Neural progenitor cell (in vitro differentiated cells): ENCODE measurements at places on chromosomes 11 and 22.
A peak's percentile ranks its signal among the peaks of the same experiment; 100 is the strongest.

DNA sequence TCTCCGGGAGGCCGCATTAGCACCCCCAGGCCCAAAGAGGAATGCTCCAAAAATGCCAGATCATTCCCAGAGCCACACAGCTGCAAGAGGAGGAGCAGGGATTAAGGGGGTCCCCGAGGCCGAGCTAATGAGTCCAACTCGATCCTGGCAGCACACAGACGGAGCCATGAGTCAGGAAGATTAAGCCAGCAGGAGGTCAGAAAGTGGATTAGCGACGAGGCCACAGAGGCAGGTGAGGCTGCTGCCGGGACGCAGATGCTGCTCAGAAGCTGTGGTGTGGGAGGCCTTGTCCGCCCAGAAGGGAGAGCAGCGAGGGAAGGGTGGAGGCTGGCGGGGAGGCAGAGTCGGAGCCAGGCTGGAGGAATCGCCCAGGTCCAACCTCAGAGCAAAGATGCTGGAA lies 120.5 kb downstream of the SHANK2 start:
- peak; percentile 91 for DNase-seq
- no peak overlapping the region for H3K4me3 ChIP-seq
- H3K36me3 ChIP-seq = no peaks in the 10 kb centered on the region

- no peaks in the 10 kb centered on the region for H3K36me3 ChIP-seq
- H3K27ac ChIP-seq = no peak overlapping the region
- no peak for DNase-seq
- no peaks in the 10 kb centered on the region for H3K4me1 ChIP-seq
- no peaks in the 10 kb centered on the region for H3K27me3 ChIP-seq
These were observed 45.9 kb upstream of the ARHGAP32 start for GRCh38 chr11:129237880-129238638.

DNA sequence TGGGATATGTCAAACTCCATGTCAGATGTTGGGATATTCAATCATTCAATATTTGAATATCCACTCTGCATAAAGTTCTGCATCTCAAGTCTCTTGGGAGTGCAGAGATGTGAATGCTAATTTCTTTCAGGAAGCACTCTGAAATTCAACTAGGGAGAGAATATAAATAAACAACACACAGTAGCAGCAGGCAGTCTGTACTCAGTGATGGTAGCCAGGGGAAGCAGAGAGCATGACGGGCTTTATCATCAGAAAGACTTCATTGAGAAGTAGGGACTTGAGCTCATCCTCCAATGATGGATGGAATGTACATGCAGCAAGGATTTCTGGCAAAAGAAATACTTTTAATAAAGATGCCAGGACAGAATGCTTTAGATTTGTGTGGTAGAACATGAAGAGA lies 9.8 kb upstream of the TEAD1 start:
- H3K36me3 ChIP-seq = no peaks in the 10 kb centered on the region
- H3K4me1 ChIP-seq = no peaks in the 10 kb centered on the region
- DNase-seq = no peak
- H3K4me3 ChIP-seq = no peak overlapping the region

DNA sequence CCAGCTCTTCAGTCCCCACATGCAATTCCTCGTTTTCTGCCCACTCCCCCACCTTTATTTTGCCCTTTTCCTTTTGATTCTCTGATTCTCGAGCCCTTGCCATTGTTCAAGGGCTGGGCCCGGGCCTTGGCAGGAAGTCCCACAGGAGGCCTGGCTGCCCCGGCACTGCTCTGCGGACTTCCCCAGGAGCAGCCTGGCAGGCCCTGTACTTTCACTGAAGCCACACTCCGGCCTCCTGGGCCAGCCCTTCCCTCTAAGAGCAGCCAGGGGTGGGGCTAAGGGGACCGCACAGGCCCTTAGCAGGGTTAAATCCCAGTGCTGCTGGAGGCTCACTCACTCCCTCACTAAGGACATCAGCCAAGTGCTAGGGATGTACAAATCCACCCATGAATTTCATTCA lies 4.1 kb downstream of the LRRC32 start:
- peaks cover 27% of the 10 kb centered on the region for H3K27me3 ChIP-seq
- H3K4me1 ChIP-seq = peaks cover 10% of the 10 kb centered on the region
- no peak overlapping the region for H3K27ac ChIP-seq

DNA sequence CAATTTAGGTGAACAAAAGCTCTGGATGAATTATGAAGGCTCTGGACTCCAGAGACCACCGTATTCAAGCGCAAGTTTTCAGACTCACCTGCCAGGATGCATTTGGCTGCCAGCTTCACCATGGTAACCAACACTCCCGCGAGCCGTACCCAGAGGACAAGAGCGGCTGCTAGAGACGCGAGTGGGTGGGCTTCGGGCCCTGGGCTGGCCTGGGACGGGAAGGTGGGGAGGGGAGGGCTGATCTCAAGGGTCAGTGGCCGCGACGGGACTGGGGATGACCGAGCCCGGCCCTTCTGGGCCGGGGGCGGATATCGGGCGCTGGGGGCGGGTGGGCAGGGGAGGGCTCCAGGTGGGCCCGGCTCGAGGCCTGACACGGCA lies 344 bp downstream of the IFT27 start:
- no peaks in the 10 kb centered on the region for H3K36me3 ChIP-seq
- peak overlapping the region; percentile 77 for H3K4me3 ChIP-seq
- peaks cover 10% of the 10 kb centered on the region for H3K27me3 ChIP-seq
- H3K4me1 ChIP-seq = peaks cover 7% of the 10 kb centered on the region
- no peak overlapping the region for H3K27ac ChIP-seq
- peak; percentile 69 for DNase-seq

DNA sequence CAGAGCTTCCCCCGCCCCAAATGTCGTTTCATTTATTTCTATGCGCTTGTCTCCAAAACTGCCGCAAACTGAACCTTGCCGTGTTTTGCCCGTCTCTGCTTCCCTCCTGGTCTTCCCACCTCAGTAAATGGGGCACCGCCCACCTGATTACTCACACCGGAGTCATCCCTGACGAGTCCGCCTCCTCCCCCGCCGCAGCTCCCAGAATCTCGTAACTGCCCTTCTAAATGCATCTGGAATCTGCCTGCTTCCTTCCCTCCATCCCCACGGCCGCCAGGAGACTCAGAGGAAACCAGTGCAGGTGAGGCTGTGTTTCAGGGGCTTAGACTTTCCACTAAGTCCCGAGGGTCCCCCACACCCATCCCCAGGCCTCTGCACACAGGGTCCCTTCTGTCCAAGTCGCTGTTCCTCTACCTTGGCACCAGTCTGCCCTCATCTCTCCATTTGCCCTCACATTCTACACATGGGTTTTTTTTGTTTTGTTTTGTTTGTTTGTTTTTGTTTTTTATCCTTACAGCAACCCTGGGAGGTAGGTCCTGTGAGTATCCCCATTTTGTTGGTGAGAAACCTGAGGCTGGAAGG lies 62.6 kb upstream of the PHF21B start:
- H3K27ac ChIP-seq = no peak overlapping the region
- peak overlapping the region; percentile 8 for H3K4me3 ChIP-seq

DNA sequence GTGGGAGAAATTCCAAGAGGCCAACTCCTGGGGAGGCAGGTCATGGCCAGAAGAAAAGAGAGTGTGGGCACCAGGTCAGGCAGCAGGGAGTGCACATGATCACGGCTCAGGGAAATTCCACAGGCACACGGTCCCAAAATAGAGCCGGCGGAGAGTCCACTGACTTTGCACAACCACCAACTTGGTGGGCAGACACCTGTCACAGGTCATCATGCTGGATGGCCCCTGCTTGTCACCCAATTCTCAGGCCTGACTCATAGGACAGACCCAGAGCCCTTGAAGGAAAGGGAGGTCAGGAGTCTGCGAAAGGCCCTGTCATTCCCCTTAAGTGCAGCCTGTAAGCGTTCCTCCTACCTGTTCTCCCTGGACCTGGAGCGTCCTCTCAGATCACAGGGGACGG lies 15.8 kb downstream of the APOL2 start:
- no peaks in the 10 kb centered on the region for H3K27me3 ChIP-seq
- peaks cover 16% of the 10 kb centered on the region for H3K4me1 ChIP-seq
- H3K27ac ChIP-seq = no peak overlapping the region
- no peaks in the 10 kb centered on the region for H3K36me3 ChIP-seq

GRCh38 chr11:11568651-11569229 lies 53.1 kb downstream of the GALNT18 start:
- no peaks in the 10 kb centered on the region for H3K4me1 ChIP-seq
- no peak overlapping the region for H3K4me3 ChIP-seq
- H3K27ac ChIP-seq = no peak overlapping the region
- DNase-seq = no peak
- H3K36me3 ChIP-seq = no peaks in the 10 kb centered on the region
- H3K27me3 ChIP-seq = no peaks in the 10 kb centered on the region

GRCh38 chr11:38315151-38315550 lies 1717.1 kb upstream of the RAG2 start:
- no peaks in the 10 kb centered on the region for H3K4me1 ChIP-seq
- H3K36me3 ChIP-seq = no peaks in the 10 kb centered on the region
- no peak for DNase-seq
- H3K27ac ChIP-seq = no peak overlapping the region
- no peak overlapping the region for H3K4me3 ChIP-seq

- H3K4me1 ChIP-seq = peaks cover 12% of the 10 kb centered on the region
- H3K36me3 ChIP-seq = no peaks in the 10 kb centered on the region
- no peak for DNase-seq
- H3K27ac ChIP-seq = no peak overlapping the region
These were observed 55.9 kb downstream of the KCNC1 start for GRCh38 chr11:17790453-17790852.

GRCh38 chr22:28329186-28330073 lies 350.2 kb downstream of the TTC28 start:
- DNase-seq = no peak
- no peaks in the 10 kb centered on the region for H3K27me3 ChIP-seq
- H3K4me3 ChIP-seq = no peak overlapping the region

DNA sequence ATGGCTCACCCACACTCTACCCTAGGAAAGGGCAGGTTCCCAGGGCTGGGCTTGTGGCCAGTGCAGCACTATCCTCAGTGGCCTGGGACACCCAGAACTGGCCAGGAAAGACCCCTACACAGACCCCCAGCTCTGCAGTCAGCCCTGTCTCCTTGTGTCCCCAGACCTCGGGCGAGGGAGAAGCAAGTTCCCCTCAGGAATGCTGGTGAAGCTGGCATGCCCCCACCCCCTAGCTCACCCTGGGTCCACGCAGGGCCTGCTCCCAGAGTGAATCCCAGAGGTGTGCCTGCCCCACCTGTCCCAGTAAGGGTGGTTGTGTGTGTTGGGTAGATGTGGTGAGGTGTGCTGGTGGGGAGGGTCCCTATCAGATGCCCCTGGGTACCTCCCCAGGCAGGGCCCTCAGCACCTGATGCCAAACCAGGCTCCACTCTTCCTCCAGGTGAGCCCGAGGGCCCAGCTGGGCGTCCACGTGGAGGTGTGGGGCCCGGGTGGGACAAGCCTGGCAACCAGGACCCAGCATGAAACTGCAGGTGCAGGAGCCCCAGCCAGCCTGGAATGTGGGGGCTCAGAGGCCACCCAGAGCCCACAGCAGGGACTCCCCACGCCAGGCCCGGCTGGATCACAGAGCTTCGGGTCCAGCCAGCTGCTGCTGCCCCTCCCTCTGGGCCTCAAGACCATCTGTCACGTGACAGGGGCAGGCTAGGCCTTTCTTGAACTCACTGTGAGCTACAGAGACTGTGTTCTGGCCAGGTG lies 48.4 kb upstream of the KCNQ1OT1 start:
- no peak overlapping the region for H3K27ac ChIP-seq
- no peaks in the 10 kb centered on the region for H3K36me3 ChIP-seq
- H3K4me1 ChIP-seq = peaks cover 17% of the 10 kb centered on the region
- no peak overlapping the region for H3K4me3 ChIP-seq
- DNase-seq = no peak

GRCh38 chr11:100687054-100687629 lies at the start of gene ARHGAP42:
Gene ARHGAP42 (plus strand): TSS chr11:100687288. CDS start chr11:100687679, 391 bp downstream.
- DNase-seq = peak; percentile 85
- H3K27me3 ChIP-seq = no peaks in the 10 kb centered on the region
- peak within 1 kb of the TSS; percentile 95 for H3K4me3 ChIP-seq
- H3K36me3 ChIP-seq = no peaks in the 10 kb centered on the region
- H3K4me1 ChIP-seq = peaks cover 24% of the 10 kb centered on the region

DNA sequence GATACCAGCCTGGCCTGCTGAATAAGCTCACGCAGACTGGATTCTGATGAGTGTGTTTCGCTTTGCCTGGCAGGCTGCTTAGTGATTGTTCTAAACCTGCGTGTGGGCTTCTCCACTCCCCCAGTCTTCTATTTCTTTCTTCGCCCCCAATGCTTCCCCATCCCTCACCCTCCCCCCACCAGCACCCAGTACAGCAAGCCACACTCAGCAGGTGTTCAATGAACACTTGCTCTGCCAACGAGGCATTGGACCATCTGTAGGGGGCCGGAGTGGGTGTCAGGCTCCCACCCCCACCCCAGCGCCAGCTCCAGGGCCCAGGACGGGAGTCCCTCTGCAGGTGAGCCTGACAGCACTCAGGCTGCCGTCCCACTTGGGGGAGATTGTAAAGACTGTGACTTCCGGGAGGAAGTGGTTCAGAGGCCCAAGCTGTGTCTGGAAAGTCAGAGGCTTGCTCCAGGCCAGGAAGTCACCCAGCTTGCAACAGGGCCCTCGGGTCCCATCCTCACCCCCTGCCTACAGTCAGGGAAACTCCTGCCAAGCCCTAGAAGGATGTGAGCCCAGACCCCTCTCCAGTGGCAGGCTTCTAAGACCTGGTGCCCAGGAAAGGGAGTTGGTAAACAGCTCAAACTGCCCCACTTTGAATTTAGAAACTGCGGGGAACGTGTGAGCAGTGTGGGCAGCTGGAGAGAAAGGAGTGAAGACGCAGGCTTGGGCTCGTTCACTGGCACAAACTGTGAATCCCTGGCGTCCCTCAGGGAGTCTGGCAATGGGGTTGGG lies 66.3 kb upstream of the PRDM11 start:
- H3K4me3 ChIP-seq = no peak overlapping the region
- no peak for DNase-seq
- no peak overlapping the region for H3K27ac ChIP-seq
- peaks cover 55% of the 10 kb centered on the region for H3K4me1 ChIP-seq
- H3K36me3 ChIP-seq = no peaks in the 10 kb centered on the region

DNA sequence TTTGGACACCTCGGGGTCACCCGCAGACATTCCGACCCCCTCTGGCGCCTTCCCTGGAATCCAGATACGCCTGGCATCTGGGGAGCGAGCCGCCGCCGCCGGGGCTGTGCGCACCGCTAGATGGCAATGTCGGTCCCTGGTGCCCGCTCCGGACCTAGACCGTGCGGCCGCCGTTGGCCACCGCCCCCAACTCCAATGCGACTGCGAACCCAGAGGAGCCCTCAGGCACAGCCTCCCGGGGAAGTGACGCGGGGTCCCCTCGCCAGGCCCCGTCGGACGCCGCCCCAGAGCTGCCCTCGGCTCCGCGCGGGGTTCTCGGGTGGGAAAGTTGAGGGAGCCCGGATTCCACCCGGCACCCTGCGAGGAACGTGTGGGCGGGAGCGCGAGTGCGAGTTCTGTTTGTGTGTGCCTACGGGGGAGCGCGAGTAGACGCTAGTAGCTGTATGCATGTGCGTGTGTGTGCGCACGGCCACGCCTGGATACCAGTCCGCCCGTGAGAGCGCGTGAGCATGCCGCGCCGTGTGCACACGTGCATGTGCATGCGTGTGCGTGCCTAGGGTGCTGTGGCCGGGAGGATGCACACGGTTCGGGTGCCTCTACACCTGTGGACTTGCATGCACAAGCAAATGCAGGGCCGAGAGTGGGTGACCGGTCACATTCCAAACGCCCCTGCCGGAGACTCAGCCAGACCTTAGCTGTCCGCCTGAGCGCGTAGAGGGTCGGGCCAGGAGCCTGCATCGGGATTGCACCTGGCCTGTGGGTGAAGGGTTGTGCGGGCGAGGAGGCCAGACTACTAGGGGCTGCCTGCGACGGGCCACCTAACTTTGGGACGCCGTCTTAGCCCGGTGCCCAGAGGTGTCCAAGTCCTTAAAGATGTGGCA lies 1.9 kb downstream of the CHRM4 start:
- peaks cover 77% of the 10 kb centered on the region for H3K27me3 ChIP-seq
- H3K4me1 ChIP-seq = peaks cover 23% of the 10 kb centered on the region
- no peaks in the 10 kb centered on the region for H3K36me3 ChIP-seq
- peak; percentile 93 for DNase-seq

- H3K36me3 ChIP-seq = no peaks in the 10 kb centered on the region
- no peak overlapping the region for H3K4me3 ChIP-seq
- H3K27me3 ChIP-seq = no peaks in the 10 kb centered on the region
- no peaks in the 10 kb centered on the region for H3K4me1 ChIP-seq
These were observed 16.6 kb upstream of the RAB1B start for GRCh38 chr11:66251809-66252208.
